Body of pancreas (tissue), 4 donors: ENCODE measurements at places on chromosomes 1 and 21. TPM values are rescaled to one million over a fixed set of nuclear protein-coding genes. Genes with fewer than 3 reads are reported as not detected.

The REN gene
- not detected for total RNA-seq

DNA sequence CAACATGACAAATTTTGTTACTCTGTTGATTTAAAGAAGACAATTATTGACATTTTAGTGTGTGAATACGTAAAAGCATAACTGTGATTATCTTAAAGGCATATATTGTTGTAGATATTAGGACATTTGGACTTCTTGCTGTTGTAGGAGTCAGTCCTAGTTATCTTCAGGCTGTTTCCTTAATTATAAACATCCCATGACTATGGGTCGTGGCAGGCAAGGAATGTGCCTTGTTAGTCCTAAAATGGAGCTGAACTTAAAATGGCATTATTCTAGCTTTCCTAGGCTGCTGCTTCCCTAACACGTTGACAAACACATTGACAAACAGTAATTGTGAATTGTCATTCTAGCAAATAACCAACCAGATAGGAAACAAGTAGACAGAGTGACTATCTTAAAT lies 4.4 kb upstream of the MPZL1 start:
- H3K4me1 ChIP-seq: peaks cover 11% of the 10 kb centered on the region
- H3K27ac ChIP-seq: no peak overlapping the region
- no peak overlapping the region for H3K4me3 ChIP-seq
- H3K36me3 ChIP-seq: no peaks in the 10 kb centered on the region
- H3K27me3 ChIP-seq: no peaks in the 10 kb centered on the region
- no peak for DNase-seq

GRCh38 chr21:32887026-32887425 lies 115.5 kb upstream of the PAXBP1 start:
- no peaks in the 10 kb centered on the region for H3K4me1 ChIP-seq
- H3K4me3 ChIP-seq: no peak overlapping the region
- no peak for DNase-seq
- no peaks in the 10 kb centered on the region for H3K27me3 ChIP-seq
- no peak overlapping the region for H3K27ac ChIP-seq

GRCh38 chr1:78536427-78536826 lies 45.7 kb downstream of the PTGFR start:
- H3K4me1 ChIP-seq: no peaks in the 10 kb centered on the region
- no peak overlapping the region for H3K4me3 ChIP-seq
- no peak for DNase-seq
- H3K27me3 ChIP-seq: no peaks in the 10 kb centered on the region

DNA sequence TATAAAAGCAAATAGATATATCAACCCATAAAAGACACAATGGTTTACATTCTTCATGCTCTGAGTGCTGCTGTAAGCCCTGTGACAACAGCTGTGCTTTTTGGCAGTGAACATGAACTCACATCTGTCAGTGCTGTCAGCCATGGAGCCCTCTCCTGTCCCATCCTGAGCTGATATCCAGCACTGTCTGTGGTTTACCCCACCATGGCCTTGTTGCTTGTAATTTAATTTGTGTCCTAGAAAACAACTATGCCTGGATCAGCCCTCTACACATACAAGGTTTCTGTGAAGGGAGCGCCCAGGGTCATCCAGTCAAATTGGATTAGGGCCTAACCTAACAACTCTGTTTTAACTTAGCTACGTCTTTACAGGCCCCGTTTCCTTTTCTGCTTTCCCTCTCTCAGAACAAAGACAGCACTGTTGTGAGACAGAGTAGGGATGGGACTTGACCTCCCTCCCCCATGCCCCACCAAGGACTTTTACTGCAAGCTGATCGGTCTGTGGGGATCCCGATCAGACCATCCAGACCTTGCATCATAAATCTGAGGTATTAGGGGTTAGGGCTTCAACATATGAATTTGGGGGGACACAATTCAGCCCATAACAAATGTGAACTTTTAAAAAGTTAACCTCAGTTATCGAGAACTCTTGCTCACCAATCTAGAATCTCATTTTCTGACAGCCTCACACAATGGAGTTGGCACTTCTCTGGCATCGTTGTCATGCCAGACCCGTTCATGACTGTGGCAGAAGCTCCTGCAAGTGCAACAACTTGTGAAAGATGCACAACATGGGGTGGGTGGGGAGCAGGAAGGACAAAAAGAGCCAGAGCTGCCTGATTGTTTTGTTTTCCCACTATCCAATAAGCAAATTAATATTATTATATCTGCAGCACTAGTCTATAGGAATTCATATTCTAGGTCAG lies 16.4 kb upstream of the SLC44A3 start:
- H3K27me3 ChIP-seq: no peaks in the 10 kb centered on the region
- peaks cover 32% of the 10 kb centered on the region for H3K4me1 ChIP-seq
- peak; percentile 37 for DNase-seq
- no peak overlapping the region for H3K4me3 ChIP-seq

The GPR52 gene
- total RNA-seq: 3.9 TPM

GRCh38 chr1:206742719-206743383 lies 27.7 kb upstream of the IL19 start:
- peaks cover 13% of the 10 kb centered on the region for H3K4me1 ChIP-seq
- no peak overlapping the region for H3K4me3 ChIP-seq
- no peak overlapping the region for H3K27ac ChIP-seq
- no peaks in the 10 kb centered on the region for H3K27me3 ChIP-seq
- no peaks in the 10 kb centered on the region for H3K36me3 ChIP-seq
- no peak for DNase-seq
